ENCODE measurements at places on chromosomes 1 and 21.

- no peak for ATAC-seq
Observed at GRCh38 chr1:89476072-89476471, 48.6 kb upstream of the LRRC8B start.

DNA sequence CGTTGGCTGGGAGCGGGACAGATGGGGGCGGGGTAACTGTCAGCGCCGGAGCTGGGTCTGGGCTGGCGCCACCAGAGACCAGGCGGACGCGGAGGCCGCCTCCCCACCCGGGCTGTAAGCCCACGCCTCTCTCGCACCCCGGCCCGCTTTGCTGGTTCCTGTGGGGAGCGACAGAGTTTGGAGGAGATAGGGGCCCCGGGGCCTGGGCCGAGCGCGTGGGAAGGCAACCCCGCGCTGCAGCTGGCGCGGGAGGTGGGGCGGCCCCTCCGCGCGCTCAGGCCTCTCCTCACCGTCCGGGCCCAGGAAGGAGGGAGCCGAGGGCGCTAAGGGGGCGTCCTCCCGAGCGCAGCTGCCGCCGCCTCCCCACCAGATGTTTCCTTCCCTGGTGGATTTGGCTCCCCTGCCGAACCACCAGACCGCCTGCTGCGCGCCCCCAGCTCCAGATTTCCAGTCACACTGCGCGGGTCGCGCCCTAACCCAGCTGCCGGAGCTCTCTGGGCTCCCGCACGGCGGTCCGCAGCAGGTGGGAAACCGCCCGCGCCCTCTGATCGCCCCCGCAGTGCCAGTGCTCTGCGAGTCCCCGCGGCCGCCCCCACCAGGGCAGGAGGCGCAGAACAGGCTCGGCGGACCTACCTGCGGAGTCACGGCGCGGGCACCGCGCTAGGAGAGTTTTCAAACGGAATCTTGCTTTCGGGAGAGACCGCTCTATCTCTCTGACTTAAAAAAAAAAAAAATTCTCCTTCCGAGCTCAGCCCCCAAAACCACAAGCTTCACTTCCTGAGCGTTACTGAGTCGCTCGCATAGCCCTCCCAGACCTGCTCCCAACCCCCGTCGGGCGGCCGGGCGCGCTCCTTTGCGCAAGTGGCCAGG is 1.1 kb downstream of the GFI1 start:
- ATAC-seq: peak; percentile 61

DNA sequence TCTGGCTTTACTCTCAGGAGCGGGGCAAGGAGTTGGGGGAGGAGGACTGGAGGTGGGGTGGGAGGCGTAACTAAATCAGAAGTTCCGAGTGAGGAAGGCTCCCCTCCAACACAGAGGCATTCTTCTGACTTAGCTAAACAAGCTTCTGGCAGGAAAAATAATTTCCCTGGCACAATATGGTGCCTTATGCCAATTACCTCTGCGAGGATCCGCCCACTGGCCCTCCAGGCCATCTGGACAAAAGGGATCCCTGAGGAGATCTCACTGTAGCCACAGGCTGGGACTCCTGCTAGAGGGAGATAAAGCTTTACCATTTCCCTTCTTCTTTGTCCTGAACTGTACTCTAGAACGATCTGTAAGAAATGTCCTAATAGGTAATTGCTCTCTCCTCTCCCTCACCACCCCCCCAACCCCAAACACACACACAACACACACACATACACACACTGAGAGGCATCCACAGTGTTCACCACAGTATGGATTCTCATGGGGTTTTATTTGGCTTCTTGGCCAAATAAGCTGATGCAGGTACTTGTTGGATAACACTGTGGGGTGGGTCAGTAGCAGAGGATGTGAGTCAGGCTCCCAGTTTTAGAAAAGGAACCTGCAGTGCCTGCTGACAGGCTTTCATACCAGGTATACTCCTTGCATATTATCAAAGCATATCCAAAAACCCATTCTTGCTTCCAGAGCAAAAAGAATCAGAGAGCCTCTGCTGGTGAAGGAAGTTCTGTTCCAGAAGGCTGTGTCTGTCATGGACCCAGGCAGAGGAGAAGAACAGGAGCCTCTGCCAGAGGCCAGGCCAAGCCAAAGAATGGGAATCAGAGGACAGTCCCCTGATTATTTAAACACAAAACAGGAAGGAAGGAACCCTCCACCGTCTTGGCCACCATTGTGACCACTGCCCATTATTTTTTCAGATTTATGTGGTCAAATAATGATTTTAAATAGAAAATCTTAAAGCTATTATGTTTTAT is 169.1 kb downstream of the C1orf21 start:
- ATAC-seq: peak; percentile 94

- no peak for ATAC-seq
Observed at GRCh38 chr1:24295535-24295934, 23.6 kb upstream of the GRHL3 start.

- ATAC-seq: peak; percentile 45
Observed at GRCh38 chr1:35505911-35506798, 51.0 kb downstream of the KIAA0319L start.

GRCh38 chr1:8858888-8859706 is 19.4 kb downstream of the ENO1 start:
- peak; percentile 15 for ATAC-seq

DNA sequence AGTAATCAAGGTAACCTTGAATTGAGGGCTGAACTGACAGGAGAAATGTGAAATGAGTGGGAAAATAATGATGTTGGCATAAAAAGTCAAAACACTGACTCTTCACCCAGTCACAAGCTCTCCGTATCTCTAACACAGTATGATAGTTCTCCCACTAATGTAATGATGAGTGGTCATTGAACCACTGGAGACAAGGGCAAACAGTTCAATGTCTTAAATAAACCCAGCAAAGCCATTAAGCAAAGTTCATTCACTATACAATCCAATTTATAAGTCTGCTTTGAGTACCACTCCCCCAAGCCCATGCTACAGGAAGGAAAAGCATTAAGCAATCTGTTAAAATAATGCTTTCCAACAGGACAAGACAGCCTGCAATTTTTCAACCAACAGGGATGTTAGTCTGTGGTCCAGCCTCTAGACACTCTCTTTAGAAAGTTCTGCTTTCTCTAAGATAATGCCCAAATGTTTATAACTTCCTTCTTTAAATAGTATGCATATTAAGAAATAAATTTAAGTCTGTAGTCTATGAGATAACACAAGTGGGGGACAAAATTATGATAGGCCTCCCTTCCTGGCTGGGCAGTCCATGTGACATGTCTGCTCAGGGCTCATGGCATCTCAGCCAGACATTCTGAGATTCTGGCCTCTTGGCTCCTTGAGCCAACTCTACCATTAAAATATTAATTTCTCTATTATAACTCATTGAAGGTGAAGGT is 25.5 kb upstream of the DDAH1 start:
- no peak for ATAC-seq

- ATAC-seq: peak; percentile 55
Observed at GRCh38 chr1:26391450-26391849, 18.9 kb upstream of the ZNF683 start.

DNA sequence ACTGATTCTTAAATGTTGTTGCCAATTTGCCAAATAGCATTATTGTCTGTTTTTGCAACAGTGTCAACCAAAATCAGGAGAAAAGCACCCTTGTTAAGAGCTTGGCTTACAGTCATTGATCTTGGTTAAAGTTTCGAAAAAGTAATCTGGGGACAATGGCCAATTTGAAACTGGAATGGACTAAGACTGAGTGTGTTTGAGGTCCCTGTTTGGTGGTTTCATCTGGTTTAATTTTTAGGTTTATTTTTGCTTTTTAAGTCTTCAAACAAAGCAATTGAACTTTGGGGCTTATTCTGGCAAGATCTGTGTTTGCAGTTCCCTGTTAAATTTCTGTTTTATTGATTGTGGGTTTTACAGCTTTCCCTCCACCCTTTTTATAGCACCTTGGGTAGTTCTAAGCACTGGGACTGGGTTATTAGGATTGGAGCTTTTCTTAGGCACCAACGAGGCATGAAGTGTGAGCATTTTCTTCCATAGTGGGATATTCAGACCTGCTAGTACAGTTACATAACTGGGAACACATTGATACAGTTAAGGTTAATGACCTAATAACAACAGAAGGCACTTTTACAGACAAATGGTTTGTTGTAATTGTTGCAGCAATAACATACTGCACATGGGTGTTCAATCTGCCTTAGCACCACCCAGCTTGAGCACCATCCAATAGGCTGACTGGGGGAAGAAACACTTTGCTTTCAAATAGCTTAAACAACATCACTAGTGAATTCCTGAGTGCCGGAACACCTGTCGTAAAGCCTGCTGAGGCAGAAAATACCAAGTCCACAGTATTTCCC is 40.6 kb upstream of the MAP10 start:
- ATAC-seq: no peak

DNA sequence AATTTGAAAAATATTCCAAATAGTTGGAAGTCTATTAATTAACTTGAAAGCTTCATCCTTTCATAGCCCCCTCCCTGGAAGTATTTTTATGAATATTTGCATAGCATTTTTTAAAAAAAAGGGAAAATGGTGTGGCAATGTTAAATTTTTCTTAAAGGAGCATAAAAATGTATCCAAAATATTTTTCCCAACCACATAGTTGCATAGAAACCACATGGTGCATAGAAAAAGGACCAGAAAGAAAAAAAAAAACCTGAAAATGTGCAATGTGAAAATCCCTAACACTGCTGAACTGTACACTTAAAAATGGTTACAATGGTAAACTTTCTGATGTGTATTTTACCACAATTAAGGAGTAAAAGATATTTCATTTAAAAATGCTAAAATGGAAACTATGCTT is 8.0 kb downstream of the C1orf167 start:
- no peak for ATAC-seq

DNA sequence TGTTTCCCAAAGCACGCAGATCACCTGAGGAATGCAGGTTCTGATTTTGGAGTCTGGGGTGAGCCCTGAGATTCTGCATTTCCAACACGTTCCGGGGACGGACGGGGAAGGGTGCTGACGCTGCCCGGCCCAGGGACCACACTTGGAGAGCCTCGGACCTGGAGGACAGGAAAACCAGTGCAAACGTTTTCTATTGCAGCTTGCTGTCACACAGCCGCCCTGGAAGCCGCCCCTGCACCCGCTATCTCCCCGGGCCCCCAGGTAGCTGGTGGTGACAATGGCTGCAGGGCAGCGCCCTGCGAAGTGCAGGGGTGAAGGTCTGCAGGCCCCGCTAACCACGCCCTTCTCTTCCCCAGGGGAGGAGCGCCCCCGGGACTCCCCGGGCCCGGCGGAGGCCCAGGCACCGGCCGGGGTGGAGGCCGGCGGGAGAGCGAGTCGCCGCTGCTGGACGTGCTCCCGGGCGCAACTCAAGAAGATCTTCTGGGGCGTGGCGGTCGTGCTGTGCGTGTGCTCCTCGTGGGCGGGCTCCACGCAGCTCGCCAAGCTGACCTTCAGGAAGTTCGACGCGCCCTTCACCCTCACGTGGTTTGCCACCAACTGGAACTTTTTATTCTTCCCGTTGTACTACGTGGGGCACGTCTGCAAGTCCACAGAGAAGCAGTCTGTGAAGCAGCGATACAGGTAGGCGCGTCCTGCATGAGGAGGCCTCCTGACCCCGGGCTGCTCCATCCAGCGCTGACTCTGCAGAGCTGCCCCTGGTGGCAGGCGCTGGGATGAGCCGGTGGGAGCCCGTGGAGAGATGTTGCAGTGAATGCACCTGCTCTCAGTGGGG is 142.0 kb upstream of the COA6 start:
- no peak for ATAC-seq

DNA sequence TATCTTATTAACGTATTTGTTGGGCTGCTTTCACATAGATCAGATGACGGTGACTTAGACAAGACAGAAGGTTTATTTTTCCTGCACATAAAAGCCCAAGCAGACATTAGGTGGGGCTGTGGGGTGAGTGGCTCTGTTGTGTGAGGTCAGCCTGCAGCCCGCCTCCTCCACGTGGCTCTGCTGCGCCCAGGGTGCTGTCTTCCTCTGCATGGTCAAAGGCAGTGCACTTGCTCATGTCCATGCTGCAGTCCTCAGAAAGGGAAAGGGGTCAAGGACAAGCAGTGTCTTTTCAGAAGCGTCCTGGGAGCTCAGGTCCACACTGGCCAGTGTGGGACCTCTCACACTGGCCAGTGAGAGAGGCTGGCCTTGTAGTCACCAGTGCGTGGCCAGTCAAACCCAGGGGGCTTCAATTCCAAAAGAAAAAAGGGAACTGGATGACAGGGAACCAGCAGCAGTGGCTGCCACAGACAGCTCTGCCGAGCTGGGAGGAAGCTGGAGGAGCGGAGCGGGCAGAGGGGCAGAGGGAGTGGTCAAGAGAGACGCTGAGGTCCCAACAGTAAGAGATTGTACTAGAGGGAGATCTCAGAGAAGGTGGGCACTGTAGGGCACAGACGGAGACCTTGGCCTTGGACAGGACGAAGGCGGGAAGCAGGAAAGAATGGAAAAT is 35.9 kb upstream of the SLC45A1 start:
- ATAC-seq: peak; percentile 12

GRCh38 chr1:226309398-226310244 is 657 bp upstream of the LIN9 start:
- no peak for ATAC-seq

DNA sequence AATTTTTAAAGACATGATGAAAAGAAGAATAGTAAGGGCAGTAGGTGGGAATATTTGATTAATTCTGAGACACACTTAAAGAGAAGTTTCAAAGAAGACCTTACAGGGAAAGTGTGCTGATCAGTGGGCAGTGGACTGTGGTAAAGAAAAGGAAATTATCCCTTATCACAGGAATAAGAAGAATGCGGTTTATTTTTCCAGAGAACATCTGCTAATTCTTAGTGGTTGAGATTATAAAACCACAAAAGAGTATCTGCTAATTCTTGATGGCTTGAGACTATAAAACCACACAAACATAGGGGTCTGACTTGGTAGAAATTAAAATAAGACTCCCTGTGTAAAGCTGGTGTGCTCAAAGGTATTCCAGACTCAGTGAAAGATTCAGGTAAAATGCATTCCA is 60.0 kb upstream of the KCTD3 start:
- ATAC-seq: no peak

DNA sequence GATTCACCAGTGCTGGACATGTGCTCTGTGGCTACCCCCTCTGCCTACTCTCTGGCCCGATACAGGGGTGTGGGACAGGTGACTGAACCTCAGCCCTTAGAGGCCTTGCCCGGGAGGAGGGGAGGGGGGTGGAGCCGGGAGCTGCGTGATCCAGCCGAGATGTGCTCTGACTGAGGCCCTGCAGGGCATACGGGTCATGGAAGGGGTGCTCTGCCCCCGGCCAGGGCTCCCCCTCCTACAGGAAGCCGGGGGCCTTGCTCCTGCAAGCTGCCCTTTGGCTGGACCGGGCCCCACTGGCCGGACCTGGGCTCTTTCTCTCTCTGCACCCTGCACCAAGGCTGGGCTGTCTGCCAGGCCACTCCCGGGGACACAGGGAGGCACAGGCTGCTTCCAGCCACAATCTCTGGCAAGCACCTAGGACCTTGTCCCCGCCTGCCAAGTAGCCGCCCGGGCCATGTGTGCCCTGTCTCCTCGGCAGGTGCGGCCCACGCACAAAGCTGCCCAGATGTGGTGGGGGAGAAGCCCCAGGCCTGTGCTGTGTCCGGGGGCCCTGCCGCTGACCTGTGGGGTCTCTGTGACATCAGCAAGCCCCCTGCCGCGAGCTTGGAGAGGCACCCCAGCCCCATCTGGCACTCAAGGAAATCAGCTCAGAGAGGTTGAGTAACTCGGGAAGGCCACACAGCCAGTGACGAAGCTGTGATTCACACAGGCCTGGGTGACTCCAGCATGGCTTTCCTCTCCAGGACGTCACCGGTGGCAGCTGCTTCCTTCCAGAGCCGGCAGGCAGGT is 1.5 kb downstream of the SCNN1D start:
- ATAC-seq: peak; percentile 84
